WTC11 (cell line): ENCODE measurements at places on chromosomes 16 and 17.
A peak's percentile ranks its signal among the peaks of the same experiment; 100 is the strongest.

DNA sequence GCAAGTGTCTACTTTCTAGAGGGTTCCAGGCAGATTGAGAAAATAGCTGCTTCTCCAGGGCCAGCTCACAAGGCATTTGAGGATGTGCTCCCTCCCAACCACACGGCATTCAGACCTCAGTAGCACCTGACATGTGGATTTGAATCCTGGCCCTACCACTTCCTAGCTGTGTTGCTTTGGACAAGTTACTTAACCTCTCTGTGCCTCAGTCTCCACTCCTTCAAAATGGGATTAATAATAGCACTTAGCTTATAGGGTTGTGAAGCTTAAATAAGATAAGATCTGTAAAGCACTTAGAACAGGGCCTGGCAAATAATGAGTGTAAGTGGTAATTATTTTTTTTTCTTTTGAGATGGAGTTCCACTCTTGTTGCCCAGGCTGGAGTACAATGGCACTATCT, 21.0 kb upstream of the NOMO2 start:
- no peak for DNase-seq

- no peak for DNase-seq
Measured at GRCh38 chr17:13558588-13558987, 43.1 kb downstream of the HS3ST3A1 start.

- DNase-seq = no peak
Measured at GRCh38 chr17:74514632-74515334, 16.5 kb downstream of the CD300LB start.

- no peak for DNase-seq
Measured at GRCh38 chr16:29940656-29941055, 14.6 kb upstream of the KCTD13 start.

DNA sequence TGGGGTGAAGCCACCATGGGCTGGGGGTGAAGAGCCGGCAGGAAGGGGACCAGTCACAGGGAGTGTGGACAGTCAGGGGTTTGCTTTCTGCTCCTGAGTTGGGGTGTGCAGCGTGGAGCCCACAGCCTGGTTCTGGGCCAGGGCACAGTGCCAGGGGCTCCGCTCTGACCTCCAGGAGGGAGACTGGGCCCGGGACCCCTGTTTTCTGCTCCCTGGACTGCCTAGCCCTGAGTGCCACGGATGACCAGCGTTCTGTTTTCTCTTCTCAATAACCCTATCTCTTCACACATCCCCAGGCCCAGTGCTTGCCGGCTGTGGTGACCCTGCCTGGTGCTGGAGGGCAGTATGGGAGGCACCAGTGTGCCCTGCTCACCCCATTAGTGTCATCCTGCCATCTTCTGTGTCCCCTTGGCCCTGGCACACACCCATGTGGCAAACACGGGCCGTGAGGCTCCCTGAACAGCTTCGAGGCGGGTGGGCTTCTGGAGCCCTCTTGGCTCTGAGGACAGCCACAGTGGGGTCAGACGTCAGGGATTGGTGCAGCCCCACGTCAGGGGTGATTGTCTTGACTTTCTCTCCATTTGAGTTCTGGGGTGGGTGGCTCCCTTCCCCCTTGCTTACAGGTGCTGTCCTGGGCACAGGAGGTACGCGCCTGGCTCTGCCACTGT, 1.1 kb downstream of the CEMP1 start:
- DNase-seq = no peak

GRCh38 chr17:75565066-75565465, 22.5 kb upstream of the MYO15B start:
- no peak for DNase-seq

DNA sequence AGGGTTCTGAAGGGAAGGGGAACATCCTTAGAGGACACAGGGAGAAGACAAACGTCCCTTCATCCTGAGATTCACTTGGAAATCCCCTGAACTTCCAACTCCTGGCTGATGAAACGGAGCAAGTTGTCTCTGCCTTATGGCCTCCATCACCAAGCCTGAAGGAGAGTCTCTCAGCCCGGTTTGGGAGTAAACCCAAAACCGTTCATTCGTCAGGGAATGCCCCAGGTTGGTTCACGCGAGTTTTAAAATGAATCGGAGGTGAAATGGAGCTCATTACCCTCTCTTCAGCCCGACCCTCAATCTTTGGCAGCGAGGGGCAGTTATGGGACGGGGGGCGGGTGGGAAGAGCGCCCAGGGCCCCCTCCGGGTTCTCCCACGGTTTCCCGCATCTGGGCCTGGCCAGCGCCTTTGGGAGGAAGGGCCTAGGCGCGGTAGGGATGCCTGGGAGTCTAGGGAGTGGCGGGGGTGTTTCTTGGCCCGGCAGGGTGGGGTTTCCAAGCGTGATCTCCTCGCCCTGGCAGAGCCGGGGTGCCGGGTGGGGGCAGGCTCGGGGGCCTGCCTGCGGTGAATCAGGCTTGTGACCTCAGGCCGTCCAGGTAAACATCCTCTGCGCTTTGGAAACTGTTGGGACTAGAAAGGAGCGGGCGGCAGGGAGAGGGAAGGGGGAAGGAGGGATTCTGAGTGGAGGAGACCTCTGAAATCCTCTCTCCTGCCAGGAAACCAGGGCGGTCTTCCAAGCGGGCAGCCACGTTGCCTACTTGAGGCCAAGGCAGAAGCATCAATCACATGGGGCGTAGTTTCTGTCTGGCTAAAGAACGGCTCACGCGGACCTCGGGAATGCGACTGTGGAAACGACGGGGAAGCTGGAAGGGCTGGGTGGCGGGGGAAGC, 24.1 kb upstream of the HOXB13 start:
- DNase-seq = no peak

- DNase-seq = no peak
Measured at GRCh38 chr16:84229471-84229870, 10.3 kb downstream of the KCNG4 start.

- no peak for DNase-seq
Measured at GRCh38 chr16:66226762-66227161, 139.7 kb upstream of the CDH5 start.

- no peak for DNase-seq
Measured at GRCh38 chr17:79045001-79045729, 21.2 kb downstream of the C1QTNF1 start.

DNA sequence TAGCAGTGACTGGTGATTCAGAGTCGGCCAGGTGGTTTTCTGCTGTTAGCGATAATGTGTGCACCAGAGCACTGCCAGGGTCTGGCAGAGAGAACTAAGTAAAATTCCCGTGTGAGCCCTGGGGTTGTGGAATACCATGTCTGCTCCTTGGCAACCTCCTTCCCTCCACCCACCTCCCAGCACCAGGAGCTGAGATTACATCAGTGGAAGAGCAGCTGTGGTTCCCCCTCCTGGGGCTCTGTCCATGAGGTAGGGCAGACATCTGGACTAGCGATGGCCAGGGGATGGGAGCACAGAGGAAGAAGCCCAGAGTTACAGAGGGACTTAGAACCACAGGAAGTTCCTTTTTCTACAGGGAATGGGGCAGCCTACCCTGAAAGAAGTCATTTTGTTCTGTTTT, 15.8 kb downstream of the CLEC10A start:
- no peak for DNase-seq

- peak; percentile 36 for DNase-seq
Measured at GRCh38 chr17:57045868-57046704, 39.0 kb upstream of the AKAP1 start.
